ENCODE measurements at places on chromosomes 12 and 14.
A peak's percentile ranks its signal among the peaks of the same experiment; 100 is the strongest.

DNA sequence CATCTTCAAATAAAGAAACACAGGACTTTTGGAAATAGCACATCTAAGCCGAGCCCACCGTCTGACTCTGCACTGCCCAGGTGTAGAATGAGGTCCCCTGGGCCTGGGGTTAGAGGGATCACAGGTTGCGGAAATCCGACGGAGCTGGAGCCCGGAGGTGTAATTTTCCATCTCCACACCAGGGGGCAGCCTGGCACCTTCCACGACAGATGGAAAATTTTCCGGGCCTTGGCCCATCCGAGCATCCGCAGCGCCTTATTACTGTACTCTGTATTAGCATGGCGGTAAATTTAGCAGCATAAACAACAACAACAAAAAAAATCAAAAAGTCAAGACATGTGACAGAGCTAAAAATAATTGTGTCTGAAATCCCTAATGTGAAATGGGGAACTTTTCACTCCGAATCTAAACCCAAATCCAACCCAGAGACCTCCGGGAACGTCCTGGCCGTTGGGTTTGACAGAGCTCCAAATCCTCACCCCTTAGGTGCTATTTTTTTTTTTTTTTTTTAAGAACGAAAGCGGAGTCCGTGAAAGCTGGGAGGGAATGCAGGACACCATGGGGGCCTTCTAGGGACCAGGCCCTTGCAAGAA lies 93.9 kb downstream of the KSR2 start:
- peak; percentile 44 for DNase-seq

- no peak for DNase-seq
These were observed 2.1 kb upstream of the DLST start for GRCh38 chr14:74879427-74880182.

DNA sequence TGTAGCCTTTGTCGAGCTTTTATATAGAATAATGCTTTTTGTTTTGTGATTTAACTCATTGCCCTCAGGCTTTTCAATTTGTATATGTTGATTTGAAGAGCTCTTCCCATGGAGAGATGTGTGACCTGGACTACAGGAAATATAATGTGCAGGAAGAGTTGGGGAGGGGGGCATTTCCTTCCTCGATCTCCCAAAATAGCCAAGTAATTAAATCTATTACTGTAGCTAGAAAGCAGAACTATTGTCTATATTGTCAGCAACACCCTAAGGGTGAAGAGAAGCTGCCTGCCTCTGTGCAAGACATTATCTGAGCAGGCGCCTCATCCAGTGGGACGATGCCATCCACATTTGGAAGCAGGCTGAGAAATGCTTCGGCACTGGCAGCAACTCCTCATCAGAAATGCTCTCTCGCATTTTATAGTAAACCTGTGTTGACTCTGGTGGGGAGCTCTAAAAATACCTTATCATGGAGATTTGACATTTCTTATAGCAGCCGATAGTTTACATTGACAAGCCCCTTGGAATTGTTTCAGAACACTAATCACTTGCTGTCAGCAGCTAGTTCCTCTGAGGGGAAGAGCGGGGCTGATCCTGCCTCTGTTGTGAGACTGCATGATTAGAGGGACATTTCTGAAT lies 392.5 kb upstream of the RGS6 start:
- DNase-seq, result no peak

DNA sequence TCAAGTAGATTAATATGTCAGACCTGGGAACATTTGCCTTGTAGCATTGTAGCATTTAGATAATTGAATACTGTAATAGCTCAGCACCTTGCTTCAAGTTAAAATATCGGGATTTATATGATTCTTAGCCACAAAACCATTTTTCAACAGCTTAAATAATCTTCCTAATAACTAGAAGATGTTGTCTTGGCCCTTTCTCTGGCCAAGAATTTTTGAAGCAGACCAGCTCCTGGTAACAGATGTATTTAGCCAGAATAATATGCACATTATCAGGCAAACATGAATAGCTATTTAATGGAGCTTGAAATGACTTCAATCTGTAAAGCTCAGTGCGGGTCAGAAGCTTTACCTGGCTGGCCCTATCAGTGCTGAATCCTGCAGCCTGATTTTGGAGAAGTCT lies 913.1 kb downstream of the AACS start:
- no peak for DNase-seq

Data from activated B cell treated with CpG ODN at 0.5 μM for 24 hours (primary cell).